DMS 273 treated with DMSO at 0.1 percent for 48 hours (cell line): ENCODE measurements at places on chromosomes 13 and 19.

DNA sequence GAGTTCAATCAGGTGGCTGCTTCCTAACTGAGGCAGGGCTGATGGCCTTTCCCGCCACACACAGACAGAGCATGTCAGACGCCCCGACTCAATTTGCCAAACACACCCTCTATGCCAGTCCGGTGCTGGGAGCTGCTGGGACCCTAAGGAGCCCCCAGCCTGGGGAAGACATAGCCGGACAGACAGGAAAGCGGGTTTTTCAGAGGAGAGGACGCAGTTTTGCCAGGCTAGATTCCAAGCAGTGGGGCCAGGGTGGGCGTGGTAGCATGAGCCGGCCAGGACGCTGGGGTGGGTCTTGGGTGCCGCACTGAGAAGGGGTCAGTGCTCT, 19.8 kb downstream of the MAST3 start:
- no peak for DNase-seq

- DNase-seq, result no peak
Observed at GRCh38 chr13:110949628-110950027, 34.8 kb upstream of the ANKRD10 start.

DNA sequence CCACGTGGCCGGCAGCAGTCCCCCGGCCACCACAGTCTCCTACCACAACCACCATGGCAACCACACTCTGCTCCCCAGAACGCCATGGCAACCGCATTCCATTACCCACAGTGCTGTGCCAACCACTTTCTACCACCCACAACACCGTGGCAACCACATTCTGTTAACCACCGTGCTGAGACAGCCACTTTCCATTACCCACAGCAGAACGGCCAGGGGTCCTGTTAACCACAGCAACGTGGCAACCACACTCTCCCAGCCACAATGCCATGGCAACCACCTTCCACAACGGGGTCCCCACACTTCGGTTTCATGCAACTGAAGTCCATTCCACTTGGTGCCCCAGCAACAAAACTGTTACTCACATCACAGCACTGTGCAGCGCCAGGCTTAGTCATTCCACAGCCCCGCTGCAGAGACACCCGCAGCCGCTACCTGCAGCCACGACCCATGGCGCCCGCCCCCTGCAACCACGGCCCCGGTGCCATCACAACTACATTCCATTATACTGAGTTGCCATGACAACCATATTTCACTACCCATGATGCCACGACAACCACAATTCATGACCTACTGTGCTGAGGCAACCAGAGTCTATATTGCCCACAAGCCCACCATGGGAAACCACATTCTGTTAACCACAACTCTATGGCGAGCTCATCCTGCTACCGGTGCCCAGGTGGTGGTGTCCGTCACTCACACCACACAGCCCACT, 10.0 kb downstream of the DPF1 start:
- DNase-seq, result no peak

- no peak for DNase-seq
Observed at GRCh38 chr13:64429691-64430090, 2800.4 kb downstream of the PCDH9 start.

- no peak for DNase-seq
Observed at GRCh38 chr13:20190481-20191310, 2.0 kb downstream of the GJB2 start.

GRCh38 chr19:23440207-23440606, 44.9 kb upstream of the ZNF91 start:
- no peak for DNase-seq

- DNase-seq, result no peak
Observed at GRCh38 chr19:22814124-22814523, 18.0 kb upstream of the ZNF723 start.

DNA sequence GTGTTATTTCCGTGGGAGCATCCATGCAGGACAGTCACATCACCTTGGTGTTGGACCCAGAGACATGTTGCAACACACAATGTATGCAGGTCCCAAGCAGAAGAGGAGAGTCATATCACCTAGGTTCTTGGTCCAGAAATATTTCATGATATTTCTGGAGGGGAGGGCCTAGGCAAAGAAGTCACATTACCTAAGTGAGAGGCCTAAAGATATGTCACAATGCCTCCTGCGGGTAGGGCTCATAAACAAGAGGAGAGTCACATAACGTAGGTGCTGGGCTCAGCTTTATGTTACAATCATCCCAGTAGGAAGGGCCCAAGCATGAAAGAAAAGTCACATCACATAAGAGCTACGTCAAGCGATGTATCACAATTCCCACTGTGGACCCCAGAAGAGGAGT, 10.8 kb upstream of the ZNF724 start:
- DNase-seq, result no peak

GRCh38 chr19:47231215-47232054, 436 bp upstream of the BBC3 start:
- no peak for DNase-seq

- no peak for DNase-seq
Observed at GRCh38 chr19:49895566-49896297, 955 bp downstream of the IL4I1 start.

DNA sequence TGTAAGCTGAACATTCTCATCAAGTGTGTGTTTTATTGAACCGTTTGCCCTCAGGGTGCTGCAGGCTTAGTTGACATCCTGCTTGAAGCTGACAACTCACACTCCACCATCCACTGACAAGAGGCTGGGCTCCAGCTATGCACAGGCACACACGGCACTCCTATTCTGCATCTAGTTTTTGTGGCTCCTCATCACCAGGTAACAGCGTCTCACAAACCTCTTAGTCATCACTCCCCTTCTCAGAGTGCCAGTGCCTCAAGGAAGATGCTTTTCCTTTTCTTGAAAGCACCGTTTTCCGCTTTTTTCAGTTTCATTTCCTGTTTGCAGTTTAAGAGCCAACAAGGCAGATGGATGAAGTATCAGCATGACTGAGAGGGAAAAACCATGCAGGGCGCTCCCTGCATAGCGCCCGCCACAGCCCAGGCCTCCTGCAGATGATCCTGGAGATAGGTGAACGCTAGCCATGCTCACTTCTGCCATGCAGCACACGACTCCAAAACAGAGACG, 491.2 kb downstream of the COG6 start:
- no peak for DNase-seq

GRCh38 chr13:27834095-27834494, 41.8 kb downstream of the GSX1 start:
- no peak for DNase-seq

GRCh38 chr13:98216711-98217285, 39.7 kb upstream of the RNF113B start:
- DNase-seq, result no peak

- no peak for DNase-seq
Observed at GRCh38 chr13:112103260-112103838, 36.4 kb downstream of the SOX1 start.

DNA sequence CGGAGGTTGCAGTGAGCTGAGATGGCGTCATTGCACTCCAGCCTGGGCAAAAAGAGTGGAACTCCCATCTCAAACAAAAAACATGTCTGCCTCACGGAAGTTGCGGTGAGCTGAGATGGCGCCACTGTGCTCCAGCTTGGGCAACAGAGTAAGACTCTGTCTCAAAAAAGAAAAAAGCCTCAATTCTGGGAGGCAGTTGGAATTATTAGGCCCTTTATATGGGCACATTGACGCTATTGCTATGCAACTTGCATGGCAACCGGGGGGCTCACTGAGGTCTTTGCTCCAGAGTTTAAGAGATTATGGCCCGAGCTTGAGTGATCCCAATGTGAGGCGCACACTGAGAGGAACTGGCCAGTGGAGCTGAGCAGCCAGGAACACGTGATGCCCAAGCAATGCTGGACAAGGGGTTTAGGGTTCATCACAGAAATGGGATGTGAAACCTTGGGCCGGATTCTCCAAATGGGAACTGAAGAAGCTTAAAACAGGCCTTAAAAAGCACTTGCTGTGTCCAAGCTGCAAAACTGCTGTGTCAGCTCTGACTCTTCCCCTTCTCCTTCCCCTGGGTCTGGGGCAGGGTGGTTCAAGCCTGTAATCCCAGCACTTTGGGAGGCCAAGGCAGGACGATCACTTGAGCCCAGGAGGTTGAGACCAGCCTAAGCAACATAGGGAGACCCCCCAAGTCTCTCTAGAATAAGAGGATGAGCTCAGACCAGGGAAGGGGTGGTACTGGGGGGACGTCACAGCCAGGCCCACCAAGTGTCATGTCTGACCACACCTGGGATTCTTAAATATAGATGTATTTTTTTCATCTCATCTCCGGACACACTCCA, 2.5 kb downstream of the FTL start:
- DNase-seq, result no peak

- DNase-seq, result no peak
Observed at GRCh38 chr13:101915755-101916107, 463.3 kb downstream of the ITGBL1 start.

DNA sequence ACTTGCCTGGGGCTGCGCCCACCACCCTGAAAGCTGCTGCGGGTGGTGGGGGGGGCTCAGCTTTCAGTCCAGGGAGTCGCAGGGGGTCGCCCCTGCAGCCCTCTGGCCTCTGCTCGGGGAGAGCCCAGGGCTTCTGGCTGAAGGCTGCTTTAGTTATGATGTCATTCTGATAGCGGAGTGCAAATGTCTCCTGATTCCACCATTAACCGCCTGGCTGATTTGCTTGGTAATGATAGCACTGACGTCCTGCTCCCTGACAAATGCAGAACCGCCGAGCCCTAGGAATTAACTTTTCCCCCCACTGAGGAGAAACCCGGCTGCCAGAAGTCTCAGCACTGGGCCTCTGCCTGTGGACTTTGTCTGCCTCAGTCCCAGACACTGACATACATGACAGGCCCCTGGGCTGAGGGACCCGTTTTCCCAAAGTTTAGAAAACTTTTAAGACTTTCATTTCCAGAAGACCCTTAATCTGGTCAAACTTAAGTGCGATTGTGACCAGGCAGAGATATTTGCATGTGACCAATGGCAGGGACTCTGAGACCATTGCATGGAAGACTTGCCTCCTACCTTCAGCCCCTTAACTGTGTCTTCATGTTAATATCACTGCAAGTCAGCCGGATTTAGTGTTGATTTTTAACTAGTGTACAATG, 142.5 kb upstream of the ZNF536 start:
- no peak for DNase-seq

- DNase-seq, result no peak
Observed at GRCh38 chr13:35765366-35765765, 288.9 kb upstream of the MAB21L1 start.

DNA sequence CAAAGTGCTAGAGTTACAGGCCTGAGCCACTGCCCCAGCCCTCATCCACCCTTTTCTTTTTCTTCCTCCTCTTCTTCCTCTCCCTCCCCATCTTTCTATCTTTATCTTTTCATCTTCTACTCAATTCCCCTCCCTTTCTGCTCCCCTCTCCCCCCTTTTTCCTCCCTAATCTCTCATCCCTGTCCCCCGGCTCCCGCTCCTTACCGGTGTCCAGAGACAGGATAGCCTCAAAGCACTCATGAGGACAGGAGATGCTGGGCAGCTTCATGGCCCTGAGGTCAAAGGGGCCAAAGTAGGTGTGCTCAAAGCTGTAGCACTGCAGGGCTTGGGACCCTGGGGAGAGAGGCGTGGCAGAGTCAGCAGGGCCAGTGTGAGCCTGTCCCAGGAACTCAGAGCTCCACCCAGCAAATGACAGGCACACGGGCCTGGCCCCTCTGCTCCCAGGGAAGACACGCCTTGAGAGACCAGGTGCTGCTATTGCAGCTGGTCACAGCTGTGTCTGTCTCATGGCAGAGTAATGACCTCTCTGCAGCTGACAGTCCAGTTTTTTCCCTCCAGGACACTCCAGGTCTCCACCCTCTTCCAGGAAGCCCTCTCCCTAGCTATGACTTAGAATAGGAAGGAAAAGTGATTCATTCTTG, 2.6 kb downstream of the LYPD5 start:
- DNase-seq, result no peak

- DNase-seq, result no peak
Observed at GRCh38 chr19:48635263-48635965, 1.8 kb downstream of the DBP start.

DNA sequence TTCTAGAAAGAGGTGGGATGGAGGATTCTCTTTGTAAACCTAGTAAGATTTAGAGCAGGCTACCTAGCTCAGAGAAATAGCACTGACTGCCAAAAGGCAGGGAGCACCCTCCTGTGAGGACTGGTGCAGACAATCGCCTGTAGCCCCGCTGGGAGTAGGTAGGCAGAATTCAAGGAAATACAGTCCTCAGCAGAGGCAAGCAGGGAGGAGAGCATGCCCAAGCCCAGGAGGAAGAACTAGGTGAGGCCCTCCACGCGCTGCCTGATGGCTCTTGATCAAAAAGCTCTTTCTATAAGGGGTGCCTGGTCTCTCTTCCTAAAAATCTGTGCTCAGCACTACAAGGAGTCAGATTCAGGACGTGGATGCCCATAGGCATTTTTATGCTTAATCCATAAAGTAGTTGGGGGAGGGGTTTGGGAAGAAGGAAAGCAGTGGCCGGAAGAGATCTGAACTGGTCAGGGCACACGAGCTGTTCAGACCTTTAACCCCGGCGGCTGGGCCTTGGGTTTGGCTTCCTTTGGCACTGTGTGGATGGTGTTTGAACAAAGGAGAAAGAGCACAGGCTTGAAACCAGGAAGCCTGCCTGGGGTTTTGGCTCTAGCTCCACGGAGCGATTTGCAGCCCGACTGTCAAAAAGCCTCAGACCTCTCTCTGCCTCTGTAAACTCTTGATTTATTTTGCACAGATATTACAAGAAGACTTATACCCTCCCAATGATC, 320.6 kb downstream of the FOXO1 start:
- DNase-seq, result no peak

GRCh38 chr13:106104281-106104901, 431.1 kb downstream of the EFNB2 start:
- DNase-seq, result no peak

- no peak for DNase-seq
Observed at GRCh38 chr13:109156181-109156935, 526.9 kb downstream of the MYO16 start.

DNA sequence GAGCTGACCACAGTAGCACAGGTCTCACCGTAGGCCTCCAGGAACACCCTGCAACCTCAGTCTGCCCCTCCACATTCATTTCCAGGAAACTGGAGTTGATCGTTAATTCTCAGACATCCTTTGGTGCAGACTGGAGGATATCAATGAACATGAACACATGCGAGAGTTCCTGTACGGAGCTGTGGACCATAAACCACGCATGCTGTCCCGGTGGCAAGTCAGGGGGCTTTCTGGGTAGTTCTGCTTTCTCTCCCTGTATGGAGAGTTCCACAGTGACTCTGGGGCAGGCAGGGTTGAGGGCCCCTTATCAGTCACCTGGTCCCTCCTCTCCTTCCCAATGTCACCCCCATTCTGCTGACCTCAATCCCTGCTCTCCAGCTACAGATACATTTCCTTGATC, 55.5 kb upstream of the URI1 start:
- no peak for DNase-seq
